Thoracic aorta (tissue), 2 donors: ENCODE measurements at places on chromosomes 5 and 9.

GRCh38 chr9:126830827-126831226 lies 26.0 kb downstream of the ZBTB43 start:
- DNase-seq: no peak

GRCh38 chr5:151132963-151133362 lies 24.6 kb downstream of the ANXA6 start:
- no peak for DNase-seq

- DNase-seq: no peak
Measured at GRCh38 chr9:108910914-108911313, 23.0 kb downstream of the ELP1 start.

DNA sequence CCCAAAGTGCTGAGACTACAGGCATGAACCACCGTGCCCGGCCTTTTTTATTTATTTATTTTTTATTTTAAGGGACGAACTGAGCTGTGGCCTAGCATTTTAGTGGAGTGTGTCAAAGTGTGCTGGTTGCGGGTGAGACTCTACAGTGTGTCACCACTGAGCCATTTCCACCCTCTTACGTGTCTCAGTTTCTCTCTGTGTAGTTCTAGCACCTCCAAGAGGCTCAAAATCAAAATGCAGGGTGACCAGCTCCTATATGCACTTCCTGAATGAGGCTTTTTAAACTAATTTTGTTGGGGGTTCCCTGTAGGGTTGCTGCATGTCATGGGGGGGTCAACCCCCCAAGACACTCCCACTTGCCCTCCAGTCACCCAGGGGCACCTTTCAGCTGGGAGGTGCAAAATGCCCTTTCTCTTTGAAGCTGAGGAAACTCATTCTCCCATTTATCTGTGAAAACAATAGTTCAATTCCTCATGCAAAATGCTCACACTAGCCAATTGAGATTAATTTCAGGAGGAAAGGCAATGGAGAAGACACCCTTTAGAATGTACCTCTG lies 69.3 kb downstream of the COL15A1 start:
- no peak for DNase-seq

DNA sequence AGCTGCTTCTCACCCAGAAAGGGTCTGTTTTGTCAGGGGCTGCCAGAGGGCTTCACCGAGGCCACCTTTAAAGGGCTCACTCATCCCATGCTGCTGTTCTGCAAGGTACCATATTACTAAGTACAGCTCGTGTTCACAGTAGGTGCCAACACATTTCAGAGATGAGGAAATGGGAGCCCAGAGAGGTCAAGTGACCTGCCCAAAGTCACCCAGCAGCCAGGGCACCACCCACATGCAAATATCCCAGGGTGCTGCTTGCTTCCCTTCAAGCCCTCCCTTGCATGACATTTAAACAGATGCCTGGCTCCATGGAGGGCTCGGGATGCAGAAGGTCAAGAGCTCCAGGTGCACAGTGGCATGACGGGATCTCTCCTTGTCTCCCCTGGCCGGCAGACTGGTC lies 123.5 kb upstream of the SARDH start:
- no peak for DNase-seq

GRCh38 chr5:180869587-180869986 lies 8.5 kb upstream of the ZFP62 start:
- DNase-seq: no peak

DNA sequence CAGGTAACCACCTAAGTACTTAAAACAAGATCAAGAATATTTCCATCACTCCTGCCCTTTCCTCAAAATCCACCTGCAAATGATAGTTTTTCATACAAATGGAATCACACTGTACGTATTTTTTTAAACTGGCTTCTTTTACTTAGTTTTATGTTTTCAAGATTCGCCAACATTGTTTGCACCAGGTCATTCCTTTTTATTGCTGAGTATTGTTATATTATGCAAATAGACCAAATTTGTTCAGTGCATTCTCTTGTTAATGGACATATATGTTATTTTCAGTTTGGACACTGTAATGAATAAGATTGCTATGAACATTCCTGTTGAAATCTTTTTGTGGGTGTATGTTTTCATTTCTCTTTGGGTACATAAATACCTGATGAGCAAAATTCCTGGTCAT lies 8.3 kb upstream of the ANKRD31 start:
- DNase-seq: no peak

- no peak for DNase-seq
Measured at GRCh38 chr9:134484479-134484878, 157.1 kb upstream of the COL5A1 start.

- no peak for DNase-seq
Measured at GRCh38 chr5:3122985-3123762, 371.7 kb upstream of the IRX2 start.

GRCh38 chr5:100562821-100563220 lies 27.6 kb downstream of the FAM174A start:
- no peak for DNase-seq

DNA sequence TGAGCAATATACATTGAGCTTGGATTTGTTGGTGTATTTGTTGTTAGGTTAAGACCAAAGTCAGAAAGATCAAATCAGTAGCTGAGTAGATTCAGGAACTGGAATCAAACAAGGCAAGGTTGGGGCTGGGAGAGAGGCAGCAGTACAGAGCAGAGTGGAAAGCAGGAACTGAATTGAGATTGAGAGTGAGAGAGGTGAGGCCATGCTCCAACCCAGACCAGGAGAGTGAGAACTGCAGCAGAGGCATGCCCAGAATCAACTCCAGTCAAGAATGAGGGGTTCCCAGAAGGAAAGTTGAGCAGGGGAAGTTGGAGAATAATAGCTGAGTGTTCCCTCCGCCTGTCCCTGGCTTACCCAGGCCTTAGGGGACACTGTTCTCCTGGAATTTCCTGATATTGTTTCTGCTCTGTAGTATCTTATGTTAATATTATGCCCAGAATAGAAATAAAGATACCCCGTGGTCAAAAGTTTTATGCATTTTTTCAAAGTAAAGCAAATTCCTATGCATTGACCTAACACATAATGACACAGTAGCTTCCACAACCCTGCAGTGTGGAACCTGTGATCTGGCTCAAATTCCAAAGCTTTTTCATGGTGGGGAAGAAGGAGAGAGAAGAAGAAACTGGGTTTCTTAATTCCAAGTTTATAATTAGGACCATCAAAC lies 82.7 kb downstream of the SV2C start:
- DNase-seq: no peak

GRCh38 chr9:109584205-109584604 lies 86.1 kb upstream of the PTPN3 start:
- DNase-seq: no peak

DNA sequence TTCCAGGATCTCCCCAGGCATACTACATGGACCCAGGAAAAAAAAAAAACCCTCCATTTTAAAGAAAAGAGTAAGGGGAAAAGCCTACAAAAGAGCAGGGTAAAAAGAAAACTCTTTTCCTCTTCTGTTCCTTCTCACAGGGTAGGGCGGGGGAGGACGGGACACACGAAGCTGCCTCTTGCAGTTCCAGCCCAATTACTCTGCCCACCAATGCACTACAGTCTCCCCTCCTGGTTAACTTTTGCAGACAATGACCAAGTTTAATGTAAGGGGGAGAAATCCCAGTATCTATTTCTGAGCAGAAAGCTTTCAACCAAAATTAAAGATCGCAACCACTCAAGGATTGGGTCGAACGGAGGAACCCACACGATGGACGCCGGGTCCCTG lies 1.3 kb downstream of the BRD3 start:
- no peak for DNase-seq

DNA sequence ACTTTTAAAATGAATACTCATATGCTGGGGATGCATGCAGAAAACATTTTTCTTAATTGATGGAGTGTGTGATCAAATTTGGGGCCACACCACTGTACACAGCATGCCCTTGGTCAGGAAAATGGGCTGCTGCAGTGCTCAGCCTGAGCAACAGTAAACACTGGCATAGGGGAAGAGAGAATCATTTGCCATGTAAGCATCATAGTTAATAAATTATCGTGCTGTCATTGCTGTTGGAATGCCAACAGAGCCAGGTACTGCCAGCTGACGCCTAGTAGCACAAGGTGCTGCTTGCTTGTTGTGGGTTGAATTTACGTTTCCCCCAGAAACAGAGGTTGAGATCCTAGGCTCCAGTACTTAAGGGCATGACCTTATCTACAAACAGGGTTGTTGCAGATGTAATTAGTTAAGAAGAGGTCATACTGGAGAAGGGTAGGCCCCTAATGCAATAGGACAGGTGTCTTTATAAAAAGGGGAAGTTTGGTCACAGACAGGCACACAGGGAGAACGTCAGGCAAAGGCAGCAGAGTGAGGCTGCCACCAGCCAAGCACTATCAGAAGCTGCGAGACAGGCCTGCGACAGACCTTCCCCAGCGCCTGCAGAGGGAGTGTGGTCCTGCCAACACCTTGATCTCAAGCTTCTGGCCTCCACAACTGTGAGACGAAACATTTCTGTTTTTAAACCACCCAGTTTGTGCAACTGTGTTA lies 25.3 kb downstream of the DAP start:
- DNase-seq: no peak

DNA sequence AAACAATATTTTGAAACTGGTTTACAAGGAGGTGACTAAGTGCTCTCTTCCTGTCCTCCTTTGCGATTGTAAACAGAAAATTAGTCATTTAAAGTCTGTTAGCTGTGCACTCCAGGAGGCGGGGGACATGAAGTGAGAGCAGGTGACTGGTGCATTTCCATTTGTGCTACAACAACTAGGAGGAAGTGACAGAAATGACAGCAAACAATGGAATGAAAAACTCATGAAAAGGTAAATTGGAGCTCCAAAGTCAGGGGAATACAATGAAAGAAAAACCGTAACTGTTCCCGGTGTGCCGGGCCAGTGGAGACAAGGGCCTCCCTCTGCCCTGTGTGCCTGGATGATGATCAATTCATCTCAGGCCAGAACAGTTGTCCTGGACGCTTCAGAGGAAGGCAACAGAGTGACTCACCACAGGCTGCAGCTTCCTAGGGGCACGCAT lies 439.9 kb downstream of the GADD45G start:
- DNase-seq: no peak

GRCh38 chr9:127116957-127117356 lies 5.5 kb downstream of the ANGPTL2 start:
- no peak for DNase-seq

DNA sequence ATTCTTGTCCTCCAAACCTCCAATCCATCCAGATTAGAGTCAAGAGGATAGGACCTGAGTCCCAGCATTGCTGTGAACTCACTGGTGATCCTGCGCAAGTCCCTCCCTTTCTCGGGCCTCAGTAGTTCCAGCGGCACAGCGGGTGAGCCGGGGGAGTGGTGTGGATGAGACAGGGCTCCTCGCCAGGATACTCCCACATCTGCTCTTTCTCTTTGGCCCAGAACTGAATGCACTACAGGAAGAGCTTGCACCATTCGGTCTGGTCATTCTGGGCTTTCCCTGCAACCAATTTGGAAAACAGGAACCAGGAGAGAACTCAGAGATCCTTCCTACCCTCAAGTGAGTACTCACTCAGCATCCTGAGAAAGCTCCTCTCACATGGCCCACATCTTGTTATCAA lies 6.3 kb downstream of the GPX3 start:
- DNase-seq: no peak

GRCh38 chr5:1724822-1725602 lies 74.6 kb downstream of the MRPL36 start:
- no peak for DNase-seq

GRCh38 chr5:10468256-10468655 lies 26.6 kb downstream of the ROPN1L start:
- DNase-seq: no peak

- no peak for DNase-seq
Measured at GRCh38 chr9:10014889-10015288, 597.9 kb downstream of the PTPRD start.

DNA sequence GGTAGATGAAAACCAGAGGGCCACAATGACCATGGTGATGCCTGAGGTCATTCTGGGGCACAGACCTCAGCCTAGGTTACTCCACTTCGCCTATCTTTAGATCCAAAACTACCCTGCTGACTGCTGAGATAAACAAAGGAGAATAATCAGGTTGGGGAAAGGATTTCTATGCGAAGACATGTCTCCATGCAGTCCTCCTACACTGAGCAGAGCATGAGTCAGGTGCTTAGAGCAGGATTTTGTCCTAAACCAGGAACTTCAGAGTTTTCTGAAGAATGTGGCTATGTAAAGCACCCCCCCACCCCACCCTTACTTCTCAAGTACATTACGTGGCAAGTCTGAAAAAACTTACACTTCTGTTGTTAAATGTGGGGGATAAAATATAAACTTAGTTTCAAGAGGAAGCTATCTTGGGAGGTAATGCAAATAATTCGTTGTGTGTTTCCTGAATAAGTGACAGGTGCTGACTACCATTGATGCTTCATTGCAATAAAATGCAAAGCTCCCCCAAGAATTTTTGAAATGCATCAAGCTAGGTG lies 19.4 kb downstream of the PDCD1LG2 start:
- DNase-seq: no peak

DNA sequence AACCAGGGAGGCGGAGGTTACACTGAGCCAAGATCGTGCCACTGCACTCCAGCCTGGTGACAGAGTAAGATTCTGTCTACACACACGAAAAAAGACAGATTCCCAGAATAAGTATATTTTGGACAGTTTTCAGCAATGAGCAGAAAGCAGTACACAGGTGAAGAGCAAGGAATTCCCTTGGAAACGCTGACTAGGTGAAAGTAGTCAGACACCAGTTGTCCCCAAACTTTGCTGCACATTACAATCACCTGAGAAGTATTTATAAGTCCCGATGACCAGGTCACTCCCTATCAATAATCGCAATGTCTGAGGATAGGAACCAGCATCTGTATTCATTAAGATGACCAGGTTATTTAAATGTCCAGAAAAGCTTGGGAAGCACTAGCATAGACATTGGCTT lies 78.3 kb downstream of the CPLANE1 start:
- DNase-seq: no peak

DNA sequence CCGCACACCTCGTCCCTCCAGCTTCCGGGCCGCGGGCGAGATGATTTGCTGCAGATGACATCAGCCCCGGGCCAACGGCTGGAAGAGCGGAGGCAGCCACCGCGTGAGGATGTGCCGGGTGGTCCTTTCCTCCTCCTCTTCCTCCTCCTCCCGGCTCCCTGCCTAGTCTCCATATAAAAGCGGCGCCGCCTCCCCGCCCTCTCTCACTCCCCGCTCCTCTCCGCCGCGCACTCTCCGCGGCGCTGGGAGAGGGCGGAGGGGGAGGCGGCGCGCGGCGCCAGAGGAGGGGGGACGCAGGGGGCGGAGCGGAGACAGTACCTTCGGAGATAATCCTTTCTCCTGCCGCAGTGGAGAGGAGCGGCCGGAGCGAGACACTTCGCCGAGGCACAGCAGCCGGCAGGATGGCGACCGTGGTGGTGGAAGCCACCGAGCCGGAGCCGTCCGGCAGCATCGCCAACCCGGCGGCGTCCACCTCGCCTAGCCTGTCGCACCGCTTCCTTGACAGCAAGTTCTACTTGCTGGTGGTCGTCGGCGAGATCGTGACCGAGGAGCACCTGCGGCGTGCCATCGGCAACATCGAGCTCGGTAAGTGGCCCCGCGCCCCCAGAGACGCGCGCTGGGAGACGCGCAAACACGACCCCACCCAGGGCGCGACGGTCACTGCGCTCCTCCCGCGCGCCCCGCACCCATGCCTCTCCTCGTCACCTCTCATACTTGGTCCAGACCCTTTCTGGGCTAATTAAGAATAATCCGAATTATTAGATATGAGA lies at the start of gene MAP1B:
Gene MAP1B (plus strand): TSS at position 345 of the 770 bp plus-strand sequence. CDS start 57 bp downstream, at position 402.
- no peak for DNase-seq
